ENCODE measurements at places on chromosomes 1 and 21.

- DNase-seq: no peak
Measured at GRCh38 chr1:243489158-243489527, 233.3 kb downstream of the SDCCAG8 start.

- no peak for DNase-seq
Measured at GRCh38 chr1:47980501-47980900, 16.7 kb downstream of the TRABD2B start.

GRCh38 chr1:91731815-91732214 lies 154.1 kb downstream of the TGFBR3 start:
- DNase-seq: peak; percentile 69

- DNase-seq: no peak
Measured at GRCh38 chr1:206802401-206802800, 30.1 kb upstream of the IL10 start.

DNA sequence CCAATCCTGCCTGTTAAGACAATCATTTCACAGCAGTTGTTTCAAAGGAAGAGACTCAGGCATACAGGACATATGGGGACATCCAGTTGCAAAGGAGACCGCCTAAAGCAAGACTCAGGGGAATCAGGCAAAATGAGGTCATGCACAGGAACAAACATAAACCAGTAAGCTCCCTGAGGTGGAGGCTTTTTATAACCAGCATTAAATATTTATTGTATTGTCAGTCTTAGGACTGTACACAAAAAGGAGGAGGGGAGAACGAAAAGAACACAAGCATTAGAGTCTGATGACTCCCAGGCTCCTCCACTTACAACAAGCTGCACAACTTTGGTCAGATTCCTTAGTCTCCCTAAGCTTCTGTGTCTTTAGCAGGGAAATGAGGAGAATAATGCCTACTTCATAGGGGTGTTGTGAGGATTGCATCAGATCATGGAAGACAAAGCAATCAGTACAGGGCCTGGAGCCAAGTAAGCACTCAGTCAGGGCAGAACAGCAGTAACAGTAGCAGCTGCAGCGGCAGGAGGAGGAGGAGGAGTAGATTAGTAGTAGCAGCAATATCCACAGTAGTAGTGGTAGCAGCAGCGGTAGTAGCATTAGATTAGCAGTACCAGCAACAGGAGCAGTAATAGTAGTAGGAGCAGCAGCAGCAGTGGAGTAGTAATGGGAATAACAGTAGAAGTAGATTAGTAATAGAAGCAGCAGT lies 54.2 kb upstream of the SPATA6 start:
- no peak for DNase-seq

GRCh38 chr1:154430903-154431302 lies 25.8 kb downstream of the IL6R start:
- DNase-seq: no peak

DNA sequence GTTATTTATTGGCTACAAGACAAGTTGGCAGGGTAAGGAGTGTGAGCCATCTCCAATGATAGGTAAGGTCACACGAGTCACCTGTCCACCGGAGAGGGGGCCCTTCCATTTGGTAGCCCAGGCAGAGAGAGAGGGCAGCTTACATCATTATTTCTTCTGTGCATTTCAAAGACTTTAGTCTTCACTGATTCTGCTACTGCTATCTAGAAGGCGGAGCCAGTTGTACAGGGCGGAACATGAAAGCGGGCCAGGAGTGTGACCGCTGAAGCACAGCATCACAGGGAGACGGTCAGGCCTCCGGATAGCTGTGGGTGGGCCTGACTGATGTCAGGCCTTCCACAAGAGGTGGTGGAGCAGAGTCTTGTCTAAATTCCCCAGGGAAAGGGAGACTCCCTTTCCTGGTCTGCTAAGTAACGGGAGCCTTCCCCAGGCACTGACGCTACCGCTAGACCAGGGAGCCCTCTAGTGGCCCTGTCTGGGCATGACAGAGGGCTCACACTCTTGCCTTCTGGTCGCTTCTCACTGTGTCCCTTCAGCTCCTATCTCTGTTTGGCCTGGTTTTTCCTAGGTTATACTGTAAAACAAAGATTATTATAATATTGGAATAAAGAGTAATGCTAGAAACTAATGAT lies 36.7 kb downstream of the ZNF695 start:
- peak; percentile 15 for DNase-seq
